ENCODE measurements at places on chromosomes 13 and 19. TPM values are rescaled to one million over a fixed set of nuclear protein-coding genes. Genes with fewer than 3 reads are reported as not detected.
A peak's percentile ranks its signal among the peaks of the same experiment; 100 is the strongest.

GRCh38 chr19:47186446-47187334, 44.3 kb downstream of the BBC3 start:
- DNase-seq = no peak

DNA sequence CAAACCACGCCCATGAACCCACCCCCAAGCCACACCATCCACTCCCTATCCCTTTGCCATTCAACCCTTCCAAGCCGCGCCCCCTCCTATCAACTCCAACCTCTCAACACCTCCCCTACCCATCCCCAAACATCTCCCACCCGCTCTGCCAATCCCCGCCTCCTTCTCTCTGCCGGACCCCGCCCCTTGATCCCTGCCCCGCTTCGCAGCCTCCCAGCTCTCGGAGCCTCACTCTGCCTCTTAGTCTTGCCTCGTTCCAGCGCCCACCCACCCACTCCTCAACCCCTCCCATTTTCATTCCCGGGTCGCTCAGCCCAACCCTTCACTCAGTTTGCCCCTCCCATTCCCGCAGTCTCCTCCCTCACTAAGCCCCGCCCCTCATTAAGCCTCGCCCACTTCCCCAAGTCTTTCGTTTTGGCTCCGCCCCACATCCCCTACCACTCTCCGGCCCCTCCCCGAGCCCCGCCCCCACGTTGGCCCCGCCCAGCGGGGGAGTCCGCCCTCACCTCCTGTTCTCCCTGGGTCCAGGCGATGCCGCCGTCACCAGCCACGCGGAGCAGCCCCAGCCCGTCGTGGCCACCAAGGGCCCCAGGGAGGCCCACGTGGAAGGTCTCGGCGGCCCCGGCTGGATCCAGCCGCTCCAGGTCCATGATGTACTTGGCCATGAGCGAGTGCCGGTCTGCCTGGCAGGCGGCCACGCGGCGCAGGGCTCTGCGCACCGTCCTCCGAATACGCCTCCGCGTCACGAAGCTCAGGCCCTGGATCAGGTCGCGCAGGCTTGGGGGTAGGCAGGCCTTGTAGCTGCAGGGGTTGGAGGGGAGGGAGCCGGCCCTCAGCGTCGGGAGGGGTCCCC, 5.7 kb downstream of the JAK3 start:
- no peak for DNase-seq

DNA sequence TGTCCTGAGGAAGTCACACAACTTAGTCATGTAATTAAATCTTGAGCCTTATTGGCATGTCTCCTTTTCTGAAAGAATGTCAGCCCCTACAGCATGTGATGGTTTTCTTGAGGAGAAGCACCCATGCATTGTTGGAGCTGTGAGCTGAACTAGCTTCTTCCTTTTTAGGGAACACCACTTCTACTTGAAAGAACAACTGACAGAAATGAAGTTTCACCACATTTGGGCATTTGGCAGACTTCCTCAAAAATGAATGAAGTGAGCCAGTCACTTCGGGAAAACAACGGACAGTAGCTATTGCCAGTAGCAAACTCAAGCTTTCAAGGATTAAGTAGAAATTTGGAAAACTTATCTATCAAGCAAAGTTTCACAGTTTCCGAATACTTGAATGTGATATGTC, 1351.3 kb downstream of the EFNB2 start:
- DNase-seq = no peak

DNA sequence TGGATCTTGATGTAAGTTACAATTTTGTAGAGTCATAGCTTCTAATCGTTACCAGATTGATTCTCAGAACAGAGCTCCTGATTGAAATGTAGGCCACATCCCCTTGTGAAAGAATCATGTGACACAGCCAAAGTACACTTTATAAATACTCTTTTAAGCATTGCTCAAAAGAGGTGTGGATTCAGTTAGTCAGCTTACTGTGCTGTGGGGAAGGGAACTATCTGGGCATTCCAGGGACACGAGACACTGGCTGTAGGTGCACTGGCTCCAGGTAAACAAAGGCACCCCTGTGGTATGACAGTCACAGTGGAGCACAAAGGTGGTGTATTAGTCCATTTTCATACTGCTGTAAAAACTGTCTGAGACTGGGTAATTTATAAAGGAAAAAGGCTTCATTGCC, 222.8 kb downstream of the LIG4 start:
- DNase-seq = no peak

GRCh38 chr13:40666933-40667621, 636 bp upstream of the FOXO1 start:
- DNase-seq = peak; percentile 90

- DNase-seq = no peak
Measured at GRCh38 chr13:45122941-45123340, 2.6 kb downstream of the GTF2F2 start.

- no peak for DNase-seq
Measured at GRCh38 chr13:111924678-111925075, 142.3 kb upstream of the SOX1 start.

DNA sequence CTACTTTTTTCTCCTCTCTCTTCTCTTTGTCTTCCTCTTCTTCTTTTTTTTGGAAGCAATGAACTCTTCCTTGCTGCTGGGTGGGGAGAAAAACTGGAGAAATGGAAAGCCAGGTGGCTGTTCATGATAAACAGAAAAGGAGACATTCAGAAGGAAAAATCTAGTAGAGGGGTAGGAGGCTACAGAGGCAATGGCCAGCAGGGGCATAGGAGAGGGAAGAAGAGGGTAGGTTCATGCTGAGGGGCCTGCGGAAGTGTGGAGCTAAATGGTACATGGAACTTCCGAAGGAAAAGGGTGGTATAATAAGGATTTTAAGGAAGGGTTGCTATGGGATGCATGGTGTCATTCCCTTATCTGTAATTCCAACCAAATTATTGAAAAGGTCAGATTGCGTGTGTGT, 17.5 kb upstream of the HS6ST3 start:
- DNase-seq = no peak

GRCh38 chr13:48494874-48495273, 38.0 kb downstream of the RCBTB2 start:
- DNase-seq = no peak

DNA sequence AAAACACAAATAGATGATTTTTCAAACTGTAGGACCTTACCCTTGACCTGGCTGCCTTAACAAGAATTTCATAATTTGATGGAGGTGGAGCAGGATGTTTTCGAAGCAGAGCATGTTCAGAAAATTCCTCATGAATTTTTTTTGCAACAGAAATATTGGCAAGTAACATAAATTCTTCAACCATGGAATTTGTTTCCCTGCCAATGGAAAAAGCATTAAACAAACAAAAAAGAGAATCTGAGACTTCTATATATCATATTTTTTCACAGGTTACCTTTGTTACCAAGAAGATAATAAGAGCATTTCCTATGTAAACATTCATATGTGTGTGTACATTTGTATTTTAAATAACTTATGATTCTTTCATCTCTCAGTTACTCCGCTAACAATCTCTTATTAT, 18.3 kb downstream of the DIS3 start:
- DNase-seq = no peak

DNA sequence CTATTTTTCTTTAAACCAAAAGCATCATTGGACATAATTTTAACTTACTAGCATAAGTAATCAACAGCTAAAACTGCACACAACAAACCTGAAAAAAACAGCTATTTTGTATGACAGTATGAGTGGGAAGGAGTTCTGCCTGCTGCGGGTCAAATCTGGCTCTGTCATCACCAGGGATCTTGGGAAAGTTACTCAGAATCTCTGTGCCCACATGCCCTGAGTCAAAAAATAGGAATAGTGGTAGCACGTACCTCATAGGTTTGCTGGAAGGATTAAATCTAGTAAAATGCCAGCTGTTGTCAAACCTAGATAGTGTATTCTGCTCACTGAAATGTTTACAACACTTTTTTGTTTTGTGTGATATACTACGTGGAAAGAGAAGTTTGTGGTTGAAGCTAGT, 1.1 kb downstream of the CLN5 start:
- DNase-seq = no peak

GRCh38 chr13:26324867-26325266, 70.9 kb downstream of the CDK8 start:
- no peak for DNase-seq

GRCh38 chr19:29805031-29805965, 6.5 kb upstream of the CCNE1 start:
- DNase-seq = no peak

GRCh38 chr13:27869436-27870095, 50.2 kb upstream of the PDX1 start:
- DNase-seq = no peak

- no peak for DNase-seq
Measured at GRCh38 chr19:45217193-45217956, 27.8 kb downstream of the EXOC3L2 start.

GRCh38 chr13:43113603-43114002, 90.2 kb downstream of the DNAJC15 start:
- DNase-seq = no peak

DNA sequence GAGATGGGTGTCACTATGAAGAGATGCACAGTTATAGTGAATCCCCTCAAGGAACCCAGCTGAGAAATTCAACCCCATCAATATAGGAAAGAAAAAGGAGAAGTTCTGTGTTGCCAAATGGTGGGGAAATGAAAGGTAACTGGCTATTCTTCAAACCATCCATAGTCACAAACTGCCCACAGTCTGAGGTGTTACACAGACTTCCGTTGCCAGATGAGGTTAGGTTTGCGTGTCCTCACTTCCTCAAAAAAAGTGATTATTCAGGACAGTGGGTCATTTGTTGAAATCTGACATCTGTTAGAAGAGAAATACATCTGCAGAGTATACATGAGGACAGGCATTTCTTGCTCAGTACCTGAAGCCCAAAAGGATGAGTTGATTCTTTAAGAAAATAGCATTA, 9.0 kb downstream of the SIGLEC5 start:
- no peak for DNase-seq

DNA sequence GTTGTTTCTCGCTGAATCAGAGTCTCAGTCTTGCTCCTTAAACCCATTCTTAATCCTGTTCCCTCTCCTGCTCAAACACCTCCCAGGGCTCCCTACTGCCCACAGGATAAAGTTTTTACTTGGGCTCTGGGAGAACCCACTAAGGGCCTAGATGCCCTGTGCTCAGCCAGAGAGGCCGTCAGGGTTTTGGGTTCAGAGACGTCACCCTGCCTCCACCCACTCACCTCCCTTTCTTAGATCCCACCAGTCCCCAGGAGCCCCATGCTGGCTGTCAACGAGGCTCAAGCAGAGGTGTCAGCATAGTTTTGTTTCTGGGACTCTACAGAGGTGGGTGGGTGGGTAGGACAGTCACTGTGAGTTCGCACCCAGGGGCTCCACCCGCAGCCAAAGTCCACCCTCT, 15.5 kb upstream of the CYP4F2 start:
- DNase-seq = peak; percentile 61

DNA sequence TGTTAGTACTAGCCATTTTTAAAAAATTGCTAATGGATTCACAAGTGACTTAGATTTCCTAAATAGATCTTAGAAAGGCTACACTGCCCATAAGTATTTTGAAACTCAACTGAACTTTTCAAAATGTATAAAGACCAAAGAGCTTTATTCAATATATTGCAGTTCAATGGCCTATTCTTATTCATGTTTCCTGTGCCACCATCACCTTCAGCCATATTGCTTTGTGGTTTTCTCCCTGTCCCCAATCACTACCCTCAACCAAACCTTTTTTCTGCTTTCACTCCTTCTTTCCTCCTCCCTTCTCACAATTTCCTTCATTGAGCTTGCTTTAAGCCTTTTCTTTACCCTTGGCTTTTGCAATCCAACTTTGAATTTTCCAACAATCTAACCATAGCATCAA, 100.9 kb downstream of the MYCBP2 start:
- DNase-seq = no peak

DNA sequence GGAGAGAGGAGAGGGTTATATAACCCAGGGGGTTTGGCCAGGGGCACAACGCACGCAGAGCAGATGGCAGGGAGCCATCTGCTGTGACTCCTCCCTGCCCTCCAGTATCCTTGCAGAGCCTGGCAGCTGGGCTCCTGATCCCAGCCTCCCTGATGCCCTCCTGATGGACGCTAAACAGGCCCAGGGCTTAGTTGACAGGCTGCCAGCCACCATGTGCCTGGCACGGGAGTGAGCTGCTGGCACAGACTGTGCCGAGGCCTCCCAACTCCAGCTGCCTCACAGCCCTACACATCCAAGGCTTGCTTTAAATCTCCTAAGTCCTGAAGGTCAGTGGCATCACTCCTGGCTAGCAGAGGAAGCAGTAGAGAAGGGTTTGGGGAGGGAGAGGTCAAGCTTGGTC, 16.7 kb downstream of the SYDE1 start:
- no peak for DNase-seq

- DNase-seq = no peak
Measured at GRCh38 chr13:38687246-38688229, 661 bp downstream of the FREM2 start.

DNA sequence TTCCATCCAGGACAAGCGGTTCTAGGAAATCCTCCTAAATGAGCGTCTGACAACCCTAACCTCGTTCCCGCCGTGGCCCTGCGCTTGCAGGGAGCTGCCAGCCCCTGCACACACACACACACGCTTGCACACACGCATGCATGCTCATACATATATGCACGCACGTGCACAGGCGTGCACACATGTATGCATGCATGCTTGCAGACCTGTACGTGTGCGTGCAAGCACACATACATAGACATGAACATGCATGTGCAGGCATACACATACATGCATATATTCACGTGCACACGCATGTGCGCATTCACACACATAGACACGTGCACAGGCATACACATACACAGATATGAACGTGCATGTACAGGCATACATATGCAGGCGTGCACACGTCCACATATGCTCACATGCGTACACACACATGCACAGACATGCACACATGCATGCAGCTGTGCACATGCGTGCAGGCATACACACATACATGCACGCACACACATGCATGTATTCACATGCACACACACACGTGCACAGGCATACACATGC, 35.6 kb downstream of the SMIM24 start:
- no peak for DNase-seq

DNA sequence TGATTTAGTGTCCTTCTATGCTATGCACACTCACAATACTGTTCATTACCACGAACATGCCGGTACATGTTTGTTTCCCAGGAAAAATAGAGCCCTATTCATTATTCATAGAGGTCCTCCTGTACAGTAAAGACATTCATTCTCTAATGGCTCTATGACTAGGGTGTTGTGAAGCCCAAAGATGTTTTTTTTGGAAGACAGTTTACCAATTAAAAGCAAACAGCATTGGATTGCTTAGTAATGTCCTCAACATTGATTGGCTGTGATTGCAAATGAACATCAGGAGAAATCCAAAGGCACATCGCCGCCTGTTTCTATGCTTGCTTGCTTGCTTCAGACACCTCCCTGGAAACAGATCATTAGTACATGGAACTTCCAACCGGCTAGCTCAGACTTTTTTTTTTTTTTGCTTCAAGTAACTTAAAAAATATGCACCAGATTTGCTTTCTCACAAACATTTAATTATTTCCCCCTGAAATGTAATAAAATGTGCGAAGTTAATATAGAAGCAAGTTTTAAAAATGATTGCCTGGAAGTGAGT, 8.8 kb upstream of the GPC6 start:
- no peak for DNase-seq

The ETV2 gene
- not detected for total RNA-seq

The ACP7 gene
- total RNA-seq = not detected

The EHD2 gene
- total RNA-seq = 125 TPM

The YJEFN3 gene
- 2.5 TPM for total RNA-seq

The UGGT2 gene
- 33.4 TPM for total RNA-seq

The PODNL1 gene
- total RNA-seq = 5.2 TPM

The NAPSA gene
- total RNA-seq = 0.74 TPM

The GZMM gene
- not detected for total RNA-seq

All from vagina (tissue), 2 donors.